ENCODE measurements at places on chromosomes 16 and 17.
A peak's percentile ranks its signal among the peaks of the same experiment; 100 is the strongest.

GRCh38 chr17:27664606-27664965, 33.6 kb downstream of the LGALS9 start:
- no peak for ATAC-seq

DNA sequence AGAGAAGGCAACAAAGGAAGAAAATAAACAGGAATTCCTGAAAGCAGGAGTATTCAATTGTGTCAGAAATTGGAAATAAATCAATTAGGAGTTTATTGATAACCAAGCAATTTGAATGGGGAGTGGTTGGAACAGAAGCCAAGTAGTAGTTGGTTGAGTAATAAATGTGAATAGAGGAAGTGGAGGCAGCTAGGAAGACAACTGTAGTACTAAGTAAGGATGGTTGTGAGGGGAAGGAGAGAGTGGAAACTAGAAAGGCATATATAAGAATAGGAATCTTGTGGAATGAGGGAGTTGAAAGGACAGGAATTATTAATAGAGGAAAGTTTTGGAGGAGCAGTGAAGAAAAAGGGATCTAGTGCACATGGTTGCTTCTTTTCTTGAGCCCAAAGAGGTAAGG, 34.4 kb downstream of the NFAT5 start:
- no peak for ATAC-seq

GRCh38 chr16:56825826-56826225, 39.2 kb upstream of the SLC12A3 start:
- ATAC-seq, result no peak

DNA sequence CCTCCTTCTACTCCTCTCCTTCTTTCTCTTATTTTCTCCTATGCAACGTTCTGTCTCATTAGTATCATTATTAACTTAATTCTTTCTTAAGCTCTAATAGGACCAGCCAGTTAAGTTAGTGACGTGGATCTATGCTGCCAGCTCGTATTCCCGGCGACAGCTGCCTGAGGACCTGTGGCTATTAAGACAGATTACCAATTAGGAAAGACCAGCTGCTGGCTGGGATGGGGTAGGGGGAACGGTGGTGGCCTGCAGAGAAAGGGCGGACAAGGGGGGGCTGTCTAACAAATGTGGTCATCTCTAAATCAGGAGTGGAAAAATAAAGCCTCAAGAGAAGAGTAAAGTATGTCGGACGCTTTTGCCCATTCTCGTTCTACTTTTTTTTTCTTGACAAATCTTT, 770 bp upstream of the MYH3 start:
- no peak for ATAC-seq

DNA sequence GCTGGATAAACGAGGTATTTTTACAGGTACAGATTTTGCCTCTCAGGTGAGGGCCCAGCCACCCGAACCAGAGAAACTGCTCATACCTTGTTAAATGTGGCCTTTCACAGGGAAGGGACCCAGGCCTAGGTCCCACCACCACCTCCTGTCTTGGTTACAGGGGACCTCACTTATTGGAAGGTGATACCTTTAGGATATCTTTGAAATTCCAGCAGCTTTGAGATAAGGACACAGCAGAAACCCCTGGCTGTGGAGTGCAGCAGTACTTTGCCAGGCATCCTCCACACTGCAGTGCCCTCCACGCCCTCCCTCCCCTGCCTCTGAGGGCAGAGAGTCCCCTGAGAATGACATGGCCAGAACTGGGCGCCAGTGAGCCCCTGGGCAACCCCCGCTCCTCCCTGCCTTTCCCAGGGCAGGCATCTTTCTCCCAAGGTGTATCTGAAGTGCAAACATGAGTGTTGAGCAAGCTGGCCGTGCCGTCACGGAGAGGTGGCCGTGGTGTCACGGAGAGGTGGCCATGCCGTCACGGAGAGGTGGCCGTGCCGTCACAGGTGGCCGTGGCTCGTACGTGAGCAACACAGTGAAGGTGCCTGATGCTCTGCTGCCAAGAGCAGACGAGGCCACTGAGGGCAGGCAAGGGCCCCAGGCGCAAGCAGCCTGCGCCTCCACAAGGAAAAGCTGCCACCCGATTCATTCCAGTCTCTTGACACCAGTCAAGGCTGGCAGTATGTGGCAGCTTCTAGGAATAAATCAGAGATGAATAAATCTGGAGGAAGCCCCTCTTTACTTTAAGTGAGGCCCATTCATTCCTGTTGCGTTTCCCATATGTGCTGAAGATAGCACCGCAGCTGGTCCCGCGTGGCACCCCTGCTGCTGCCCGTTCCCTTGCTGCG, 134.5 kb upstream of the CHMP6 start:
- ATAC-seq, result no peak

DNA sequence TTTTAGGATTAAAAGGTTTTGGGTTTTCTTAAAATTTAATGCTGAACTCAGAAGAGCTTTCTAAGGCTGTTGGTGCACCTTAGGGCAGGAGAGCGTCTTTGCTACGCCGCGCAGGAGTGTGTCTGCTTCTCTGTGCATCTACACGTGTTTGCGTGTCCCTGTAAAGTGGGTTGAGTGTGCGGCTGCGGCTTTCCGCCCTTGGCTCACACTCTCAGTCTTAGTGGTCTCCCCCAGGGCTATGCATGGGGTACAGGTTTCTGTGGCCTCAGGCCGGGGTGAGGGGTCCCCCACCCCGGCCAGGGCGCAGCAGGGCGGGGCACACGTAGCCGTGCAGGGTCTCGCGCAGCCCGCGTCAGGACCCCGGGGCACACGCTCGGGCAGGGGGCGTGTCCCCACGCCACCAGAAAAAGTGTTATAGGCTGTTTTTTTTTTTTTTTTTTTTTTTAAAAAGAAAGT, 727 bp upstream of the TENT4B start:
- peak; percentile 83 for ATAC-seq

GRCh38 chr17:28983286-28984230, 22.3 kb downstream of the SEZ6 start:
- ATAC-seq, result no peak

DNA sequence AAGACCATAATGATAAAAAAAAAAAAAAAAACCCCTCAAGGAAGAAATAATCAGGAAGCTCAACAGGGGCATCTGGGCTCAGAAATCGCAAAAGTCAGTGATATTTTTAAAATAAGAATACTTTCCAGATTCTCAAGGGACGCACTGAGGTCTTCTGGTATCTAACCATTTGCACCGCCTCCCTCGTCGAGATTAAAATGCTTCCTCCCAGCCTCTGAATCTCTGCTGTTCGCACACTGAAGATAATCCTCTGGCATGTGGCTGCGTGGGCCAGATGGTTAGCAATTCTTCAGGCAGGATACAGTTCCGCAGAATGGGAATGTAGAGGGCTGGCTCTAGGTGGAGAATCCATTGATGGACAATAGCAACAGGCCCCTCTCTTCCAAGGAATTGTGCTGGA, 211.7 kb upstream of the CDH5 start:
- ATAC-seq, result no peak

DNA sequence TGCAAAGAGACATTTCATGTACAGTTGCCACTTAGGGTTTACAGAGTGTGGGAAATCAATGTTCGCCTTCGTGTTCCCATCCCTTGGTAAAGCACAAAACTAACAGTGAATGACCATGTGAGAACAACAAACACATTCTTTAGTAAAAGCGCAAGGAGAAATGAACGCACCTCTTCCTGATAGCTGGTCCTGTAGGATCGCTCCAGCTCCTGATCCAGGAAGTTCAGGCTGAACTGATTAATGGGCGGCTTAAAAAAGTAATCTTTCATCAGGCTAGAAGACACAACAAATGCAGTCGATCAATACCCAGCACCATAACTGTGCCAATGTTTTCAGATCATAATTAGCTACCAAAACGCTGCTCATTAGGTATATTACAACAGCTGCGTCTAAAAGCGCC, 108.3 kb upstream of the CREBBP start:
- ATAC-seq, result no peak

DNA sequence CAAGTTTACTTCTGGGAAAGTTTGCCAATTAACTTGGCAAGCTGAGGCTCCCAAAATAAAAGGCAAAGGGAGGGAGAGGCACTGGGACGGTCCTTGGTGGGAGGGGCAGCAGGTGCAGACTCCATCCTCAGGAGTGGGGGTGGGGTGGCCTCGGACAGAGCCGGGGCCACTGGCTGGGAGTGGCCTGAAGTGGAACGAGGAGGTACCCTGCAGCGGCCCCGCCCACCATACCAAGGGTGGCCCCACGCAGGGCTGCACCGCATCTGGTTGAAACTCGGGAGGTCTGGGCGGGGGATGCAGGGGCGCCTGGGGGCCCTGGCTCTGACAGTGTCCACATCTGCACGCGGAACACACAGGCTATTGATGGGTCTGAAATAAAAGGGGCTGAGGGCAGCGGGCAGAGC, 42.4 kb upstream of the SLC38A10 start:
- no peak for ATAC-seq

DNA sequence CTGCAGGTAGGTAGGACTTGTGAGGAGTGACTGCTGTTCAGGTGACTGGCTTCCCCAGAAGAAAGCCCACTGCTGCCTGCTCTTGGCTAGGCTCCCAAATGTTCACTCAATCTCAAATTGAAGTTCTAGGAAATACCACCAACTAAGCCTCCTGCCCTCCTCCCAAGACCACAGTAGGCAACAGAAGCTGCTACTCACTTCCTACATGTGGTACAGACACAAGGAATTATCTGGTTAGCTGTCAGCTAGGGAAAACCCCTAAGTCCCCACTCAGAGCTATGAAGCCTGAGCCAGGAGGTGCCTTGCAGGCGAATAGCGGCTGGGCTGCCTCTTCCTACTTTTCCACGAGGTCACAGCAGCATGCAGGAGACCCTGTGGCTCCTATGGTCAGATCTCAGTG, 4.9 kb downstream of the FBXO39 start:
- ATAC-seq, result no peak

- no peak for ATAC-seq
Measured at GRCh38 chr16:85091522-85091910, 20.8 kb downstream of the CIBAR2 start.

GRCh38 chr17:61140081-61140786, 259.4 kb upstream of the TBX2 start:
- no peak for ATAC-seq

GRCh38 chr16:10675216-10675615, 19.5 kb downstream of the TEKT5 start:
- ATAC-seq, result no peak

GRCh38 chr17:40903129-40903847, 18.2 kb upstream of the KRT20 start:
- ATAC-seq, result peak; percentile 74

- no peak for ATAC-seq
Measured at GRCh38 chr16:86700046-86700945, 121.9 kb downstream of the FOXL1 start.

DNA sequence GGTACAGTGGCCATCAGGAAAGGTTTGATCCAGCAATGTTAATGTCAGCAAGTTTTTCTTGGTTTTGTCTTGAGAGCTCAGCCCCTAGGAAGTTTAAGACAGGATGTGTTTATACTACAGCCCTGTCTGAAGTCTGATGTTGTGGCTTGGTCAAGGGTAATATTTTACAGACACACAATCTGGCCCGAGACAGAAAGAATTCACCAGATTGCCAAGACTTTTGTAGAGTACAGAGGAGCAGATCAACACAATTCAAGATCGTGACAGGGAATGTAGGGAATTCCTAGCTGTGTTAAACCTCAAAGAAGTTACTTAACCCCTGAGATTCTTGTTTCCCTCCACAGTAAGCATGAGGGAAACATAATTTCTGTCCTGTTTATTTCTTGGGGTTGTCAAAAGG, 63.1 kb downstream of the SHISA9 start:
- ATAC-seq, result no peak

DNA sequence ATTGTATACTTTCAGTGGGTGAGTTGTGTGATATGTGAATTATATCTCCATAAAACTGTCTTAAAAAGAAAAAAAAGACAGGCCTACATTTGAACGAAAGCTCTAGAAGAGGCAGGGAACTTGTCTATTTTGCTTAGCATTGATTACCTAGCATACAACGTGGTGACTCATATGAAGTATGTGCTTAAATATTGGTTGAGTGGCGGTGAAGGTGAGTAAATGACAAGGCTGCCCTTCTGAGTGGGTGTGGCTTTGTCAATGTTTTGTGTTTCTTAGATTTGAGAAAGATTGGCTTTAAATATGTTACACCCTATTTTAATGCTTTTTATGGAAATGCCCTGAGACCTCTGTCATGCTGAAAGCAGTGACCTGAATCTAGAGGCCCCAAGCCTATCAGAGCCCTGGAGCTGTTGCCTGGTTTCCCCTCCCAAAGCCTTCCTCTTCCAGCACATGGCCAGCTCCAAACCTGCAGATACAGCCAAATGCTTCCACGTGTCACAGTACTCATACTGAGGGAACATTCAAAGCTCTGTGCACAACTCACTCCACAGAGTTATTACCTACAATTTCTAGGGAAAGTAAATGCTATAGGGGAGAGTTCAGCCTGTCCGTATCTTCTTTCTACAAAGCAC, 260.0 kb downstream of the PHKB start:
- no peak for ATAC-seq

- ATAC-seq, result no peak
Measured at GRCh38 chr16:81669473-81670350, 109.4 kb upstream of the PLCG2 start.

DNA sequence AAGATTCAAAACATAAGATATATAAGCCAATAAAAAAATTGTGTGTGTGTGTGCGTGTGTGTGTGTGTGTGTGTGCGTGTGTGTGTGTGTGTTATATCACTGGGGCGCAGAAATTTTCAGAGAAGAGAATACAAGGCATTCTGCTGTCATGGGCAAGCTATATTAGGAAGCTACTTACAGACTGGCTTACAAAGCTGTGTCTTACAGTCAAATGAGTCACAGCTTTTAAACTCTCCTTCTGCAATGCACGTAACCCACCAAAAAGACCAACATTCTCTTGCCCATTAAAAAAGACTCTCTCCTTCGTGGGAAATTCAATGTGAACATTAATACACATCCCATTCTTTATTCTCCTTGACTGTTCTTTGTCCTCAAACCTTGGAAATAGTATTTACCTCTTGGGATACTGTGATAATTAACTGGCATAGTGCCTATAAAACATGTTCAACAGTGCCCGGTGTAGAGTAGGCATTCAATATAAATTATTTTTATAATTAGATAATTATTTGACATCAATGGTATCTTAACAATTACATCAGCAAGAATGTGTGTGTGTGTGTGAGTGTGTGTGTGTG, 860.4 kb upstream of the SOX9 start:
- no peak for ATAC-seq

- ATAC-seq, result no peak
Measured at GRCh38 chr16:52569701-52570100, 22.8 kb upstream of the TOX3 start.

GRCh38 chr16:66660422-66661209, 35.9 kb downstream of the CMTM4 start:
- no peak for ATAC-seq

DNA sequence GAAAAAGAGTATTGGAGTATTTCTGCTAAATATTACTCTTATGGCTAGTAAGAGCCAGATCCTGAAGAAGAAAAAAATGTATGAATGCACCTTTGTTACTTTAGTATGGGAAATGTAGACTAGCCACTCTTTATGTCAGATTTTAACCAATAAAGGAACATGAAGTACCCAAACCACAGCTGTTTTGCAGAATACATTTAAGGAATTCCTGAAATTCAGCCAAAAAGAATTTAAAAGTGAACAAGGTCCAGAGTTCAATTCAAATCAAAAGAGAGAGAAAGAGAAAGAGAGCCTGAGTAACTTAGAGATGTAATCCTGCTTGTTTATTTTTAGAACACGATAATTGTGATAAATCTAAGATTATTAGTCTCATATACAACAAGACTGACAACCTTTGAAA, 1.2 kb downstream of the KCNJ16 start:
- ATAC-seq, result no peak

GRCh38 chr16:48999044-48999443, 282.6 kb downstream of the CBLN1 start:
- ATAC-seq, result no peak

- ATAC-seq, result no peak
Measured at GRCh38 chr16:49698453-49698815, 157.5 kb downstream of the ZNF423 start.

- ATAC-seq, result no peak
Measured at GRCh38 chr17:56785405-56785804, 48.3 kb downstream of the C17orf67 start.

Data from stimulated activated memory B cell treated with anti-CD40 and anti-IgM and Interleukin-4, amounts not matched to agents 10 μg/mL and 1 μg/mL and 100 μg/mL, for 72 hours (primary cell).